ENCODE measurements at places on chromosomes 3 and 15.

GRCh38 chr3:38949994-38950393 is 101.8 kb downstream of the SCN11A start:
- no peak for DNase-seq

DNA sequence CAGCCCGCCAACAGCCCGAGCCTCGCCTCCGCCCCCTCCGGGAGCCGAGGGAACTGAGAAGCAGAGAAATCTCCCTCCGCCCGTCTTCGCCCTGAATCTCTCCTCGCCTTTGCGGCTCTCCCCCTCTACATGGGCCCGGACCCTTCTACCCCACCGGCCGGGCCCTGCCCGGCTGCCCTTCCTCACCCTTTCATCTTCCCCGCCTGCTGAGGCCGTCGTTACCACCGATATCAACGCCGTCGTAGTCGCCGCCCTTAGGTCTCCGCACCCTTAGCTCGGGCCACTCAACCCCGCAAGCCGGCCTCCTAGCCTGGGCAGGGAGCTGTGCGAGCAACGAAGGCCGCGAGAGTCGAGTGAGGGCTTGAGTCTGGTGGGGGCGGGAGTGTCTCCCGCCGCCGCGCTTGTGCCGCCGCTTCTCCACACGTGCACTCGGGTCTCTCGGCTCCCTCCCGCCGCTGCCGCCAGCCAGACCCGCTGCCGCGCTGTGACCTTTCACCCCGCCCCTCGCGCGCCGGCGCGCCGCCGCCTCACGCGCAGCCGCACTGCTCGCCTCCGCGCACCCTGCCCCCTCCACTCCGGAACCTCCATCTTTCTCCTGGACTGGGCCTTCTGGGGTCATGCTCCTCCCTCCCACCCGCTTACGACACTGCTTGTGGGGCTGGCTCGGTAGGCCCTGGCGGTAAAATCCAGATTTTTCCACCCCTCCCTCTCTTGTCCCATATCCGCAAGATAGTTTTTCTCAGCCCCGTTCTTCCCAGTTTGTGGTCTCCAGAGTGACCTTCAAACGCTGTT is at the start of gene NAA50:
Gene NAA50 (minus strand): TSS at position 494 of the 792 bp plus-strand sequence. CDS start 300 bp downstream, at position 194.
- DNase-seq, result peak; percentile 94

DNA sequence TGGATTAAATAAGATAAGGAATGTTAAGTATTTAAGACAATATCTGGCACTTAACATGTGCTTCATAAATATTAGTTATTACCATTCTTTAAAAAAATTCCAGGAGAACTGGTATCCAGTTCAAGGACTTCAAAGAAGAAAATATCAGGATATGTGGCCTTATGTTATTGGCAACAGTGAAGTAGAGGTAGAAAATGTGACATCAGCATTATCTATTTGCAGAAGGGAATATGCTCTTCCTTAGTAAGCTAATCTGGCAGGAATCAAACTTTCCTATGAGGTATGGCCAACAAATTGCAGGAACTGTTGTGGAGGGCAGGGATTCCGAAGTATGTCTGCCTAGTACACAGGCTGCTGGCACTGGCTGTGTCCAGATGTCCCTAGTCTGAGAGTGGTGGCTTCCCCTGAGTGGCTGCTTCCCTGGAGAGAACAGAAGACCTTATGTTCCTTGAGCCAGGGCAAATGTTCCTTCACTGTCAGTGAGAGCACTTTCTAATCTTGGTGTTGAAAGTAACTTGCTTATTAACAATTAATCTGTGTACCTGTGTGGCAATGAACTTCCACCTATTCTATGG is 351.7 kb upstream of the THRB start:
- DNase-seq, result no peak

DNA sequence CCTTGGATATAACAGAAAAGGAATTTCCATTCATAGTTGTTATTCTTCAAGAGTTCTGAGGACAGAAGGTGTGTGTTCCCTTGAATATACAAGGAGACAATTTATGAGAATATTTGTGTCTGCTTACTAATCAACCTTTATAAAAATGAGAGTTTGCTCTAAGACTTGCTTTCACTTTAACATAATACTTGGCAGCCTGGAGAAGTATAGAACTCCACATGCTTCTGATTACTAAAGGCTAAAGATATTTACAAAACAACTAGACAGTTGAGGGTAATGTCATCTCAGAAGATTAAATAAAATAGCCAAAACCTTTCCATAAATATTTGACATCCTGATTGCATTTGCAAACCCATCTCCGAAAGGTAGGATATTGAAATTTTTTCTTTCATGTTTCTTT is 727.1 kb upstream of the NAALADL2 start:
- no peak for DNase-seq

DNA sequence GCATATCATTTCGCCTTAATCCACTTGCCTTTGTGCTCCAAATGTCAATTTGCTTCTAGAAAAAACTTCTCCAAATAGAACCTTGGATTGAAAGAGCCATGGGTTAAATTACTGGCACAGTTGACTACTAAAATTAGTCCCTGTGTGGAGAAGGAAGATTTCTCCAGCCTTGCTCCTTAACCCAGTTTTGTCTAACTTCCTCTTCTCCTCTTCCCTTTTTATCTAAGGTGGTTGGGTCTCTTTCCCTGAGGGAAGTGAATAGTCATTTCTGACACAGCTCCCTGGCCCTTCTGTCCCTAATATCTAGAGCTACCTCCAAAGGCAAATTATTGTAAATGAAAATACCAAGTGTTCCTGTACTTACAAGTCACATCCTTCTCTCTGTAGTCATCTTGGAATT is 527.9 kb upstream of the TBL1XR1 start:
- DNase-seq, result no peak

GRCh38 chr15:66502491-66502890 is 2.2 kb downstream of the RPL4 start:
- no peak for DNase-seq

DNA sequence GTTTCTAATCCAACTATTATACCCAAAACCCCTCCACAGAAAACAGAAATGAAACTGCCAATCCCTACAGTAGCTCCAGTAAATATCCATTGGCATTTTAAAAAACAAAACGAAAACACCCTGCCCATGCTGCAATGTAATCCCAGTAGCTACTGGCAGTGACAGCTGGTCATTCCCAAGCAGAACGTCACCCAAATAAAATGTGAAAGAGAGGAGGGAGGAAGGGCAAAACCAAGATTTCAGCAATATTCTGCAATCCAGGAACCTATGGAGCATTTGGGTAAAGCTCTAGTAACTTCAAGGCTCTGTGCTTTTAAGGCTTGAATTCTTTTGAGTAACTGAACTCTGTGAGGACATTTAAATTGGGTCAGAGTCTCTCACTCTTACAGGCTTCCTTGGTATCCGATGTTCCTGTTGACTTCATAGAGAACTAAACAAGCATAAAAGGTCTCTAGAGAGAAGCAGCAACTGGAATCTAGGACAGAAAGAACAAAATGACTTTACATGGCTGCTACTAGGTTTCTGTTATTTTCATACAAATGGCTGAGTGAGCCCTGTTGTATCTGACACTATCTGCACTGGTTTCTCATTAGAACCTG is 136.2 kb downstream of the TNIK start:
- no peak for DNase-seq

DNA sequence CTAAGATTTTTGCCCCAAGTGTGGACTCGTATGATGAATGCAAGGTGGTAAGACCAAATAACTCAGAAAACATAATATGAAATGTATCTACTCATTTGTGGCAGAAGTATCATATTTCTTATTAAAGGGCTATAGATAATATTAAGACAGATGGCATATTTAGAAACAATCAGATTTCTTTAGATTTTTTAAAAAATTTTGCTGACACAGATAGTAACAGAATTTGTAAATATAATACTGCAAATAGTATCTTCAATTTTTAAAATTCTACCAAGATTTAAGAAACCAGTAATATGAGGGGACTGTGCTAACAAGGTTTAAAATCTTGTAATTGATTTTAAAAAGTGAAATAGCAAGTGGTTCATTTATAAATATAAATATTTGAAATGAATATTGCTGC is 1064.1 kb downstream of the DIPK2A start:
- DNase-seq, result no peak

DNA sequence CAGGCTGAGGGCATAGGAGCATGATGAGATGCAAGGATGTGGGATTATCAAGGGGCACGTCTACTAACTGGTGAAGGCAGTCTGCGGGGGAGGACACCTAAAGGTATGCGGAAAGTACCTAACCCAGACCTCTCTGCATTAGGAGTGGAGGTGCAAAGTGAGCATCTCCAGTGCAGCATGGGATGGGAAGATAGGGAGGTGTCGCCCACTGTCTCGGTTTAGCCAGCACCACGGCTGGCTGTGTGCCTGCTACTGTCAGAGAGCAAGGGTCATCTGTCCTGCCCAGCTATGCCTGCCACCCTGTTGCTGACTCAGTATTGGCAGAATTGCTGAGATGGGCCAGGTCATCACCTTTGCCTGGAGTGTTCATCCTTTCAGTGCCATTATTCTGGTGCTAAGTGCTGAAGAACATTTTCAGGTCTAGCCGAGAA is 40.1 kb downstream of the OXNAD1 start:
- DNase-seq, result no peak

DNA sequence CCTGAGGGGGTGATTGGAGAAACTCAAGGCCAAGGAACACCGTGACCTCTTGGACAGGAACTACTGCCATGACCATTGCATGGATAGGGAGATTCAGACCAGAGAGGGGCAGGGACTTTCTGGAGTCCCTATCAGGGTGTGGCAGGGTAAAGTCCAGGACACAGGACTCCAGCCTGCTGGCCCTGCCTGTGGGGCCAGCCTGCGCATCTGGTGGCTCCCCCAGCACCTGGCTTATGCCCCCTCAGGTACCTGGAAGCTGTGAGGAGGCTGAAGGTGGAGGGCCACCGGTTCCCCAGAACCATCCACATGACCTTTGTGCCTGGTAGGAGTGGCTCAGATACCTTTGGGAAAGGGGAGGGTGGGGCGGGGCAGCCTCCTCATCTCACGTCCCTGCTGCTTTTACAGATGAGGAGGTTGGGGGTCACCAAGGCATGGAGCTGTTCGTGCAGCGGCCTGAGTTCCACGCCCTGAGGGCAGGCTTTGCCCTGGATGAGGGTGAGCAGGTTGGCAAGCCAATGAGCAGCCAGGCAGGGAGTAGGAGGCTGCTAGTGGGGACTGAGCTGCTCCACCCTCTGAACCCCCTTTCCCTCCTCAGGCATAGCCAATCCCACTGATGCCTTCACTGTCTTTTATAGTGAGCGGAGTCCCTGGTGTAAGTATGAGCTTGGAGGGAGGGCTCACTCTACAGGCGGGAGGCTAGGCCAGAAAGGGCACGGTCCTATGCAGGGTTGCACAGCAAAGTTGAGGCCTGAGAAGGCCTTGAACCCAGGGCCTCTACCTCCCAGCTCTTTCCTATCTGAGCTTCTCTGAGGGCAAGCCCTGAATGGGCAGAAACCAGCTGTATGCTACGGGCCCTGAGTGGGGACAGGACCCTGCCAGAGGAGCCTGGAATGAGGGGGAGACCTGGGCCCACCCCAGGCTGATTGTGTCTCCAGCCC is 2.9 kb downstream of the ACY1 start:
- no peak for DNase-seq

DNA sequence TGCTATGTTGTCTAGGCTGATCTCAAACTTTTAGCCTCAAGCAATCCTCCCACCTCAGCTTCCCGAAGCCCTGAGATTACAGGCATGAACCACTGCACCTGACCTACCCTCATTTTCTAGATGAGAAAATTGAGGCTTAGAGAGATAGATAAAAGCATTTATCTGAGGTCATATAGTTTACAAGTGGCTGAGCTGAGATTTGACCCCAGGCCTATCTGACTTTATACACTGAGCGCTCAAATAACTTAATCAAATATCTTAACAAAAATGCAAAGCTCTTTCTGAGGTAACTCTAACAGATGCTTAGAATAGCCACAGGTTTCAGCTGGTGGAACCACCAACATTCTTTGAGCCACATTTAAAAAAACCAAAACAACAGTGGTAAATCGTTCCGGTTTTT is 5.5 kb downstream of the PLS1 start:
- DNase-seq, result no peak

- peak; percentile 58 for DNase-seq
These were observed 61.9 kb downstream of the EIF3J start for GRCh38 chr15:44598892-44599291.

DNA sequence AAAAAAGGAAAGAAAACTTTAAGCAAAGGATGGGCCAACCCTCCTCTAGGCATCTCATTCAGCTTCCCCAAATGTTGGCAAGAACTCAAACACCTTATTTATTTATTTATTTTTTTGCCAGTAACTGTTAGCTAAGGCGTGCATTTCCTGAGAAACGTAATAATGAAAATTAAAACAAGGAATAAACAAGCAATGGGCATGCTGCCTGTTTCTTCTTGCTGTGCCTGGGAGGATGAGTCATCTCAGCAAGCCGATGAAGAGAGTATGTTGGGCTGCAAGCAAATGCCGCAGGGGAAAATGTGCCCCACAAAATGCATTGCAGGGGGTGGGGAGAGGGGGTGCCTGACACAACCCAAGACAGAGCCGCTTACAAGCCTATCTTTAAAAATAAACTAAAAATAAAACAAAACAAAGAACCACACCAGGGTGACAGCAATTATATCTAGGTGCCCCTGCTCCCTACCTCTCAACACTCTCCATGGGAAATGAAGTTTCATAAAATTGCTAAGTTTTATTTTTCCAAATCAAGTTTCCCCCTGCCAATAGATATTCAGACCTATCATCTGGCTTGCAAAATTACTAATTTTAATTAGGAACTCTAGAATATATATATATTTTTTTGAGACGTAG is 40.3 kb downstream of the EIF4E3 start:
- DNase-seq, result peak; percentile 84

- no peak for DNase-seq
These were observed 13.1 kb upstream of the WWTR1 start for GRCh38 chr3:149670742-149671492.

DNA sequence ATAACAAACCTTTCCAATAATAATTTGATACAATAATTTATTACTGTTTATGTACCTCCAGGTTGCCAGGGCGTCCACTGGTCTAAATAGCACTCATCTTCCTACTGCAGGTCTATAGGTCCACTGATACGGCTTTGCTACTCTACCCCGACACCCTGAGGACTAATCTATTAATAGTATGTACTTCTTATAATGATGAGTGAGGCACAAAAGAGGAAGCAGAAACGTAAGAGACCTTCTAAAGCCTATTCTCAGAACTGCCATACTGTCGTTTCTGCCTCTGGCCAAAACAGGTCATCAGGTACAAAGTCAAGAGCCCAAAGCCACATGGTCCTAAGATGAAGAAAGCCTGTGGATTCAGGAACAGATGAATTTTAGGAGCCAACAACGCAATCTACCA is 163.2 kb upstream of the GRM7 start:
- DNase-seq, result no peak

GRCh38 chr15:87312221-87312620 is 944.3 kb downstream of the NTRK3 start:
- no peak for DNase-seq

- DNase-seq, result peak; percentile 21
These were observed 2.3 kb downstream of the ANXA2 start for GRCh38 chr15:60395276-60396011.

Measured in fibroblast of skin of right biceps (primary cell).